CD4-positive, alpha-beta memory T cell (primary cell): ENCODE measurements at places on chromosomes 2 and 18. TPM values are rescaled to one million over a fixed set of nuclear protein-coding genes. Genes with fewer than 3 reads are reported as not detected.

IGFBP5 gene
- total RNA-seq: 0.23 TPM

TDRD15 gene
- total RNA-seq: 0.06 TPM

FHOD3 gene
- total RNA-seq: not detected

SLC19A3 gene
- not detected for total RNA-seq

GLB1L gene
- 2.5 TPM for total RNA-seq

REG3A gene
- not detected for total RNA-seq

ACTR2 gene
- 298 TPM for total RNA-seq

CD8A gene
- total RNA-seq: 1.9 TPM

B3GNT7 gene
- not detected for total RNA-seq

GRHL1 gene
- total RNA-seq: 0.33 TPM

ADRA2B gene
- not detected for total RNA-seq

CRYBA2 gene
- total RNA-seq: not detected

- no peak for DNase-seq
Observed at GRCh38 chr2:138874251-138874650, 94.1 kb upstream of the NXPH2 start.

GRCh38 chr2:45691171-45691999 is 39.9 kb downstream of the PRKCE start:
- no peak for DNase-seq

- DNase-seq: no peak
Observed at GRCh38 chr2:217360781-217361482, 501.1 kb upstream of the TNP1 start.

- no peak for DNase-seq
Observed at GRCh38 chr18:79333046-79333445, 62.7 kb upstream of the NFATC1 start.

GRCh38 chr2:83565181-83565580 is 893.9 kb downstream of the SUCLG1 start:
- no peak for DNase-seq

GRCh38 chr2:161233858-161234431 is 73.7 kb downstream of the TANK start:
- DNase-seq: no peak

DNA sequence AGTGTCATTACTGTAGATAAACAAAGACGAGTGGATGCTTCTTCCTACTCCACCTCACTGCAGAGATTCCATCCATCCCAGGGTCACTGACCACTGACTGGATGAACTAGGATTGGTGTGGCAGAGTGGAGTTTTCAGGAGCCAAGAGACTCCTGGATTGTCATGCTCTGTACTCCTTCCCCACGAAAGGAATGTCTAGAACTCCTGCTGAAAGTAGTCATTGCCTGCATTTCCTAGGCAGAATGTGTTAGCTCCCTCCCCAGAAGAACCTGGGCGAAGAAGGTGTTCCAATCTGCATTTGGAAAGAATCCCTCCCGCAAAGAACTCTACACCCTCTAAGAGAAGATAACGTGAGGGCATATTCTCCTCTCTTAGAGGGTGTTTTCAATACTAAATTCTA is 6.2 kb downstream of the PAX8 start:
- DNase-seq: no peak

DNA sequence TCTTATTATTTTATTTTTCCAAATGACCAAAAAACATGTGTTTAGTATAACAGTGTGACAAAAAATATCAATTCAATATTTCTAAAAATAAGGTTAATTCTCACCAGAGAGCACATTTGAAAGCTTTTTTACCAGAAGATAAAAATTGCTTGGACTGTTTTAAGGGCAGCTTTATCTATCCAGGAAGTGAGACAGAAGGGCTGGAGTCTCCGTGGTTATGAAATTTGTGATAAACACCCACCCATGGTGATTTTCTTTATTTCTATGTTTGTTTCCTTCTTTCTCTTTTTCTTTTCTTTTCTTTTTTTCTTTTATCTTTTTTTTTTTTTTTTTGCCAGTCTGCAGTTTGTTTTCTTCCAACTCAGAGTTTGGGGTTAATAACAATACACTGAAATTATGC is 298.5 kb downstream of the PIEZO2 start:
- DNase-seq: no peak

DNA sequence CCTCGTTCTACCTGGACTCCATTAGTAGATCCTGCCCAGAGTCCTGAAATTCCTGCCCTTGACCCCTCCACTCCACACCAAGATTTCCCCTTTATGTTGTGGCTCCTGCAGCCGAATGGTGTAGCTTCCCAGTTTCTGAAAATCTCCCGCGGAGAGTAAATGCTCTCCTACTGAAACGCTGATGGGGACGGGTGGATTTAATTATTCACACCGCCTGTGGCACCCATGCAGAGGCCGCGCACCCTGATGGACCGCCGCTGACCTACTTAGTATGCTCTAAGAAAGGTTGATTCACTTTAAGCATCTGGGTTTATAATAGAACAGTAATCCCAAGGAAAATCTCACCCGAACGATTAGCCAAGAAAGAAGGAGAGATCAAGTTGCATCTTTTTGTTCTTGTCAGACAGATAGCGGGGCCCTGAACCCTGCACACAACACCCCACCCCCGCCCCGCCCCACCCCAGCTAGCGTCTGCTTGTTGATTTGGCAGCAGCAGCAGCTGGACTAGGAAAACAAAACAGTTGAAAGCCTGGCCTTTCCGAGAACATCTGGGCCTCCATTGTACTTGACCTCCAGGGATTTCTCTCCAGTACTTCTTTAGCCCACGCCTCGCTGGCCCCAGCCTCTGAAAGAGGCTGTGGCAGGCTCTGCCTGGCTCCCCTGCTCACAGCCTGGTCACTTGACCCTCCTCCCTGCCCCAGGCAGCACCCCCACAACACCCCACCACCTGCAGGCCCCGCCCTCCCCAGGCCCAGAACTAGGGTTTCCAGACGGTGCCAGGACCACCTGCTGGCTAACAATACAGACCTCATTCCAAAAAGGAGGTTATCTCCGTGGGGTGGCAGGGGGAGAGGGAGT is 53.6 kb downstream of the DPYSL5 start:
- no peak for DNase-seq

DNA sequence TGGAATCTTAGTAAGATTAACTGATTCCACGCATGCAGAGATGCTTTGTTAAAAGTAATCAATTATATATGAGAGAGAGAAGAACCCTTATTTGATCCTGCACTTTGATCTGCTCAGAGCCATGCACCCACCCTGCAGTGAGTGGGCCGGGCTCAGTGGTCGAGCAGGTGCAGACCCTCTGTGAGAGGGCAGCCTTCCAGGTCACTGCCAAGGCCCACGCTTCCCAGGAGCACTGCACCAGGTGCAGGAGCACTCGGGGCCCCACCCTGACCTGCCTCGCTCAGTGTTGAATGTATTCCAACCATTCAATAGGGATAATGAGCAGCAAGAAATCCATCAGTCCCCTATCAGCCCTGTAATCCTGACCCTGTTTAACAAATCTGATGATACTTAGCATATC is 126.9 kb downstream of the TMEM200C start:
- DNase-seq: no peak

- DNase-seq: peak; percentile 65
Observed at GRCh38 chr2:160427629-160428404, 65.8 kb downstream of the RBMS1 start.

DNA sequence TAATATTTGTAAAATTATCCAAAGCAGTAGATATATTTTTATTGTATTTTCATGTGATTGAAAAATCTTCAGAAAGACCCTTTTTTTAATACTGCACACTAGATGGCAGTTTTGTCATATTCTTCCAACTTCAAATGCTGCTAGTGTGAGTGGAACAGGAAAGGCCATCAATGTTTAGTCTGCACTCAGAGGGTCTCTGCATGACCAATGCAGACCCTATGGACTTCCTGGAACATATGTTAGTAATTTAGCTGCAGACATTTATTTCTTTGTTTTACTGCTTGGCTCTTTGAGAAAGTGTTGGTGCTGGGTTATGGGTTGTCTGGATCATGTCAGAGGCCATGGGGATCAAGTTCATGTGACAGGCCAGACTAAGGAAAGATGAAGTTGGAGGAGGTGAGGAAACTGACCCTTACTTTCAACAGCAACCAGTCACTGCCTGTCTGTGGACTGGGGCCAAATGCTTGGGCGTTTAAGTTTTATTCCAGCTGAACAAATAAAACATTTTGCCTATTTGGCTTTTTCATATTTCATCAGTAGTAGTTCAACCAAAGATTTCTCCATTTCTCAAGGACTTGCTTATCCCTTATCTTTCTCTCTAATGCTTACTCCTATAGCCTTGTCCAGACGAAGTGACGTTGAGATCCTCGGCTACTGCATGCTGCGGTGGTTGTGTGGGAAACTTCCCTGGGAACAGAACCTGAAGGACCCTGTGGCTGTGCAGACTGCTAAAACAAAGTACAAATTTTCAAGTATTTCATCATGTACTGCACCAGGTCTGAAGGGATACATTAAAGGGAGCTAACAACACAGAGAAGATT is 84.8 kb downstream of the VRK2 start:
- DNase-seq: no peak

DNA sequence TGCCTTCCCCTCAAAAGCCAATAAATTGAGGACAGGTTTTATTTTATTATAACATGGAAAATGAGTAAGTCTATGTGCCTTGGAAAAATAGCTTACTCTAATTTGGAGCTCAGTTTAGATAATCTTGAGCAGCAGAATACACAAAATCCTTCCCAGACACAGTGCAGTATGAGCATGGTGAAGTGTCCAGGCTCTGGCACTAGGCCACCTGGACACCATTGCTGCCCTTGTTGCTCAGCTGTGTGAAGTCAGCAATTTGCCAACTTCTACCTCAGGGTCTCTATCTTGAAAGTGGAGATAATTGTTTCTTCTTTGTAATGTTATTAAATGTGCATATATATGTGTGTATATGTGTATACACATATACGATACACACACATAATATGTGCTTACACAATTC is 104.9 kb upstream of the CAVIN2 start:
- no peak for DNase-seq

GRCh38 chr18:63320123-63320974 is 780 bp upstream of the BCL2 start:
- DNase-seq: peak; percentile 91

GRCh38 chr2:228728961-228729360 is 542.1 kb downstream of the PID1 start:
- DNase-seq: no peak

GRCh38 chr18:62715436-62715758 is at the start of gene PHLPP1:
Gene PHLPP1, plus strand, starts transcription at chr18:62715541. Its CDS starts 143 bp downstream, at chr18:62715684.
- no peak for DNase-seq

DNA sequence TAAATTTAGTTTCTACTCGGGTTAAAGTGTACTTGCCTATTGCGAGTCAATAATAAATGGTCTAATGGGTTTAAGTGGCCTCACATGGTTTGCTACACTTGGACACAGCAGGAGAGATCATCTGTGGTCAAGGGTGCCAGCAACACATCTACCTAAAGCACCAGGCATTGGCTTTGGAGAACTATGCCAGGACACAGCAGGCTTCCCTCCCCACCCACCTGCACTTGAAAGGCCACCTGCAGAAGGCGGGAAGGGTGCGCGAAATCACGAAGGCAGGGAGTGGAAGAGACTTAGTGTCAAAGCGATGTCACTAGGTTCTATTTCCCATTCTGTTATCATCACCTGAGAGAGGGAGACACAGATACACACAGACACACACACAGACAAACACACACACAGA is 44.5 kb downstream of the MYT1L start:
- DNase-seq: no peak

DNA sequence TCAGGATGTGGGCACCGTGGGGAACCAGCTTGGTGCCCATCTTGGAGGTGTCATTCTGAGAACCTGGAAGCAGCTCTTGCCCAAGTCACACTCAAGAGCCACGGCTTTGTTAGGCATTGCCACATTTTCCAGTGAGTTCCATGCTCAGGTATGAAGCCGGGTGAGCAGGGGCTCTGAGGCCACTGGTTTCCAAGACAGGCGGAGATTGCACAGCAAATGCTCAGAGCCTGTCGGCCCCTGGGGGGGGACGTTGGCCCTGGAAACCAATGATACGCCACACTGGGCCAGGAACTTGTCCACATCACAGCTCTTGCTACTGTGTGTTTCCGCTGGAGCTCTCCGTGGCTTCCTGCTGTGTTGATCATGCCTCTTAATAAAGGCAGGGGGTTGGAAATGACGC is 52.5 kb upstream of the SALL3 start:
- DNase-seq: no peak

- no peak for DNase-seq
Observed at GRCh38 chr2:75292826-75293225, 93.5 kb upstream of the TACR1 start.
